Spleen (tissue), 13 donors: ENCODE measurements at places on chromosomes 11 and 22.

GRCh38 chr11:102108734-102109440 is 1.4 kb upstream of the YAP1 start:
- no peaks in the 10 kb centered on the region for H3K36me3 ChIP-seq
- H3K27ac ChIP-seq = no peak overlapping the region
- peaks cover 24% of the 10 kb centered on the region for H3K4me1 ChIP-seq
- peaks cover 27% of the 10 kb centered on the region for H3K27me3 ChIP-seq
- DNase-seq = no peak
- no peak overlapping the region for H3K4me3 ChIP-seq

DNA sequence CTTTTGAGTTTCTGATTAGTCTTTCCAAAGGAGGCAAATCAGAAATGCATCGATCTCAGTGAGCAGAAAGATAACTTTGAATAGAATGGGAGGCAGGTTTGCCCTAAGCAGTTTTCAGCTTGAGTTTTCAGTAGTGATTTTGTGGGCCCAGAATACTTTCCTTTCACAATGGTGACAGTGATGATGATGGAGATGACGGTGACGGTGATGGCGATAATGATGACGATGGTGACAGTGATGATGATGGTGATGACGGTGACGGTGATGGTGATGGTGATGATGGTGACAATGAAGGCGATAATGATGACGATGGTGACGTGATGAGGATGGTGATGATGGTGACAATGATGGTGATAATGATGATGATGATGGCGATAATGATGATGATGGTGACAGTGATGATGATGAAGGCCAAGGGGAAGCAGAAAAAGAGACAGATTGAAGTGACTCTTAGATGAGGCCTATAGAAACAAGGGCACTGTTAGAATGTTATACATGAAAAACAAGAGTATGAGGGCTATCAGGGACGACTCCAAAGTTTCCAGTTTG is 153.4 kb upstream of the B3GAT1 start:
- no peak overlapping the region for H3K4me3 ChIP-seq
- H3K27ac ChIP-seq = no peak overlapping the region
- no peaks in the 10 kb centered on the region for H3K27me3 ChIP-seq
- H3K36me3 ChIP-seq = no peaks in the 10 kb centered on the region

DNA sequence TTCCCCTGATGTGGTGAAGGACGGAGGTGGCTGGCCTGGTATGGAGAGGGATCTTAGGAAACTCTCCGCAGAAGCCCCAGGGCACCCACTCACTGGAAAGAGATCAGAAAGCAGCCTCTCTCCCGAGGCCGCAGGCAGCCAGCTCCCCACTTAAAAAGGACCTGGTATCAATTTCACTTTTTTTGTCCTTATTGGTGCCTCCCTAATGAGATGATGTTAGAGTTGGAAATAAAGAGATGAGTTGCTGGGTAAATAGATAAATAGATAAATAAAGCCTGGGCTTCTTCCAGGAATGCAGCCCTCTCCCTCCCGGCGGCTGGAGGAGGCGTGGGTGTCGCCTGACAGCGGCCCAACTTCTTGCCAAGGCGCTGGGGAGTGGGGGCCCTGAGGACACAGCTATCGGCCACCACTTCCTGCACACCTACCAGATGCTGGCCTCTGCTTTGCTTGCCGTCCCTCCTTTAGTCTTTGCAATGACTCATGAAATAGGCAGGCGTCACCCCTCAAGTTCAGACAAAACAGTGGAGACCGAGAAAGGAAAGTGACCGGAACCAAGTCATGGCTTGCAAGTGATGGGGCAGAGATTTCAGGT is 42.9 kb downstream of the LINC01488 start:
- H3K27ac ChIP-seq = no peak overlapping the region
- no peaks in the 10 kb centered on the region for H3K36me3 ChIP-seq
- H3K4me1 ChIP-seq = no peaks in the 10 kb centered on the region

DNA sequence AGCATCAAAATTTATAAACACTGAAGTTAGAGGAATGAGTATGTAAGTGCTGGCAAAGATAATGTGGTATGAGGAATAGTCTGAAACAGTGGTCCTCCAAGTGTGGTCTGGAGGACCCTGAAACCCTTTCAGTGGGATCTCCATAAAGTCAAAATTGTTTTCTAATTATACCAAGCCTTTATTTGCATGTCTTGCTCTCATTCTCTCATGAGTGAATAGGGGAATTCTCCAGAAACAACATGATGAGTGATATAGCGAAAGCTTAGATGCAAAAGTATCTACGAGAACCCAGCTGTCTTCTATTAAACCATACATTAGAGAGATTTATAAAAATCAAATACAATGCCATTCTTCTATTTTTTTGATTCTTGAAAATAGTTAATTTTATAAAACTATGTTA is 145.0 kb upstream of the RAG2 start:
- no peak for DNase-seq
- peaks cover 7% of the 10 kb centered on the region for H3K27me3 ChIP-seq
- no peaks in the 10 kb centered on the region for H3K36me3 ChIP-seq
- H3K27ac ChIP-seq = no peak overlapping the region
- no peak overlapping the region for H3K4me3 ChIP-seq
- no peaks in the 10 kb centered on the region for H3K4me1 ChIP-seq

DNA sequence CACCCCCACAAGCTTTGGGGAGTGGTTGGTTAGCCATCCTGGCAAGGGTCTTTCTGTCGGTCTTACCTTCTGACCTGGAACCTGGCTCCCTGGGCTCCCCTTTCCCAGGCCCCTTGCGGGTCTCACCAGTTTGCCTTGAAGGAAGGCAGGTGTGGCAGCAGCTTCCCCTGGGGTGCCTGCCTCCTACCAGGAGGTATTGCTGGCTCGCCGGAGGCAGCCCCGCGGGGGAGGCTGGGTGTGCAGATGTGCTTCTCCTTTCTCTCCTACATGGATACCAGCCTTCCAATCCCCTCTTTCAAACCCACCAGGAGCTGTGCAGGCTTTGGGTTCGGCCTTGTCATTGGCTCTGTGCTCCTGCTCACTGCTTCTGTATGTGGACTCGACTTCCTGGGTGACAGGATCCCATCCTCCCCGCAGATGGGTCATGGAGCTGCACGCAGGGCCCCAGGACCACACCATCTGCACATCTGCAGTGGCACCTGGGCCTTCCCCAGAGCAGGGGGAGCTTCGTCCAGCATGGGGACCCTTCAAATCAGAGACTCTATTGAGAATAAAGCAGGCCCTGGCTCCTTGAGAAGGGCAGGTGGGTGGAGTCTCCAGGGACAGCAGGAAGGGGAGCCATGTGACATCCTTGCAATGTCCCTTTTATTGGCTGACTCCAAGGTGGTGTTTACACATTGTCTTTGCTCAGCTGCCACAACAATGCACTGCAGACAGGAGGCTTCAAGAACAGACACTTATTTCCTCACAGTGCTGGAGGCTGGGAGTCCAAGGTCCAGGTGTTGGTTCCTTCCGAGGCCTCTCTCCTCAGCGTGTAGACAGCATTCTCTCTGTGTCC is 592.0 kb downstream of the BRD1 start:
- H3K36me3 ChIP-seq = no peaks in the 10 kb centered on the region
- H3K27ac ChIP-seq = no peak overlapping the region
- H3K4me3 ChIP-seq = no peak overlapping the region
- H3K27me3 ChIP-seq = peaks cover 15% of the 10 kb centered on the region
- H3K4me1 ChIP-seq = no peaks in the 10 kb centered on the region

- H3K27ac ChIP-seq = no peak overlapping the region
- no peaks in the 10 kb centered on the region for H3K4me1 ChIP-seq
- H3K27me3 ChIP-seq = no peaks in the 10 kb centered on the region
- H3K36me3 ChIP-seq = no peaks in the 10 kb centered on the region
Measured at GRCh38 chr11:7871056-7871455, 60.0 kb downstream of the OR10A6 start.

DNA sequence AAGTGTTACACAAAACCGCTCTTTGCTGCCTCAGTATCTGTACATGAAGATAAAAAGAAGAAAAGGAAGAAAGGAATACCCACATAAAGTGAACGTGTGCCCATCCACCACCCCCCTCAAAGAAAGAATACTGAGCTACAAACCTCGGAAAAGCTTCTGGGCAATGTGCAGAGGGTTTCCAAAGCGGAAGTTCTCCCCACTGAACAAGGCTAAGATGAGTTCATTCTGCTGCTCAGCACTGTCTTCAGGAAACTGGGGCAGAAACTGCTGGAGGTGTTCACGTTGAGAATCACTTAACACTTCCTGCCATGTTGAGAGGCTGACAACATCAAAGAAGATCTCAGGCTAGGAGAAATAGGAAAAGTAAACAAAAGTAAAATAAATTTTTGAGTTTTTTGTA is 6.9 kb downstream of the NFRKB start:
- no peak overlapping the region for H3K27ac ChIP-seq
- H3K36me3 ChIP-seq = peaks cover 95% of the 10 kb centered on the region
- no peak overlapping the region for H3K4me3 ChIP-seq
- no peaks in the 10 kb centered on the region for H3K4me1 ChIP-seq
- H3K27me3 ChIP-seq = no peaks in the 10 kb centered on the region

- peaks cover 55% of the 10 kb centered on the region for H3K36me3 ChIP-seq
- peak overlapping the region; percentile 92 for H3K27ac ChIP-seq
- peaks cover 25% of the 10 kb centered on the region for H3K4me1 ChIP-seq
- DNase-seq = no peak
- no peaks in the 10 kb centered on the region for H3K27me3 ChIP-seq
Measured at GRCh38 chr11:61791737-61792309, 576 bp downstream of the TMEM258 start.

DNA sequence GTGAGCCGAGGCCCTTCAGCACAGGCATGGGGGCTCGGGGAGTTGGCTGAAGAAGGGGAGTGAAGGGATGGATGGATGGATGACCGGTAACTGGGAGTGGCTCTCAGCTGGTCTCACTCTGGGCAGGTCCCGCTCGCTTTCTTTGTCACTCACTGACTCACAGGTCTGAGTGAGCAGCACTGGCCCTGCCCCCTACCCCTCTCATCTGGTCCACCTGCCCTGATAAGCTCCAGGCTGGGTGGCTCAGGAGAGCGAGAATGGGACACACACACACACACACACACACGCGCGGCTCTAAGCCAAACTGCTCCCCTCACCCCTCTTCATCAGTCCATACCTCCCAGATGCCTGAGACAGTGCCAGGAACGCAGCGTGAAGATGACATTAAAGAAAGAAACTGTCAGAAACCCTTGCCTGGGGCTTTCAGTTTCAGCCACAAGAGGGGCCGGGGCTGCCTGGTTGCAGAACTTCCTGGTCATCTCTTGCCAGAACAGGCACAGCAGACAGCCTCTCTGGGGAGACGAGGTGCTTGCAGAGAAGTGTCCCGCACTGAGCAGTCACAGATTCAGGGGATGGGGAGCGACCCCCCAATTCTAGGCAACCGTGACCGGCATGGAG is 16.5 kb upstream of the SHISAL1 start:
- peaks cover 29% of the 10 kb centered on the region for H3K27me3 ChIP-seq
- no peak for DNase-seq
- no peaks in the 10 kb centered on the region for H3K36me3 ChIP-seq
- no peak overlapping the region for H3K4me3 ChIP-seq
- no peak overlapping the region for H3K27ac ChIP-seq

GRCh38 chr11:19753451-19754106 is 40.9 kb downstream of the NAV2 start:
- no peak overlapping the region for H3K27ac ChIP-seq
- no peaks in the 10 kb centered on the region for H3K36me3 ChIP-seq
- H3K4me1 ChIP-seq = no peaks in the 10 kb centered on the region
- no peaks in the 10 kb centered on the region for H3K27me3 ChIP-seq
- no peak overlapping the region for H3K4me3 ChIP-seq
- no peak for DNase-seq
